ENCODE measurements at places on chromosomes 12 and 14.
A peak's percentile ranks its signal among the peaks of the same experiment; 100 is the strongest.

GRCh38 chr14:105061428-105062047 lies 3.7 kb downstream of the GPR132 start:
- H3K27me3 ChIP-seq, result no peaks in the 10 kb centered on the region
- H3K27ac ChIP-seq, result peak overlapping the region; percentile 99
- peak overlapping the region; percentile 96 for H3K4me3 ChIP-seq
- peak; percentile 39 for DNase-seq

DNA sequence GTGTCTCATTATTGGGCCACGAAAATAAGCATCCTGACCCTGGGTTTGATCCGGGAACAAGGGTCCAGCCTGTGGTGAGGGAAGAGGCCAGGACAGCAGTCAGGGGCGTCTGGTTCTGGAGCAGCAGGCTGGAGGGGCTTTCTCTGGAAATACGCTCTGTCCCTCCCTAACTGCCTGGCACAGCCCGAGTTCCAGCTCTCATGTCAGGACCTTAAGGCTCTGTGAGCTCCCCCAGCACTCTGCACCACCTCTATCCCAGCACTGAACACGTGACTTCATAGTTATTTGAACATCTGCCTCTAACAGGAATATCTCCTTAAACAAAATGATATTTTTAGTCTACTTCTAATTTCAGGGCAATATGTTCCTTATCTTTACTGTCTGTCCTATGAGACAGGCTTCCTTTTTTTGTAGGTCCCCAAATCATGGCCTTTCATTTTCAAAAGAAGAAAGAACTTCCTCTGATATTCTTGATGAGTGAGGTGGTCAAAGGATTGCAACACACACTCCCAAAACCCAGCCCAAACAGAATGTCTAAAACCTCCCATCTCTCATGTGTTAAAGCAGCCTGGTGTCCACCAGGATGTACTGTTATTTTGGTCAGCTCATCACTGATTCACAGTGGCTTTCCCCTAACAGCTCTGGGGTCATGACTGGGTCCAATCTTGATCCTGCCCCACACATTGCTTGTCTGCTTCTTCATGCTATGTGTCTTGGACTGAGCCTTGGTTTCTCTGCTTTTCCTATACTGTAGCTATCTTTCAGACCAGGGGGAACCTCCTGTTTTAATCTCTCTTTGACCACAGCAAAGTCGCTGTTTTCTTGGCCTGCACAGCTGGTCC lies 9.7 kb downstream of the AQP6 start:
- H3K4me3 ChIP-seq, result no peak overlapping the region
- no peak for DNase-seq
- H3K4me1 ChIP-seq, result peaks cover 4% of the 10 kb centered on the region
- no peaks in the 10 kb centered on the region for H3K36me3 ChIP-seq
- no peak overlapping the region for H3K27ac ChIP-seq

DNA sequence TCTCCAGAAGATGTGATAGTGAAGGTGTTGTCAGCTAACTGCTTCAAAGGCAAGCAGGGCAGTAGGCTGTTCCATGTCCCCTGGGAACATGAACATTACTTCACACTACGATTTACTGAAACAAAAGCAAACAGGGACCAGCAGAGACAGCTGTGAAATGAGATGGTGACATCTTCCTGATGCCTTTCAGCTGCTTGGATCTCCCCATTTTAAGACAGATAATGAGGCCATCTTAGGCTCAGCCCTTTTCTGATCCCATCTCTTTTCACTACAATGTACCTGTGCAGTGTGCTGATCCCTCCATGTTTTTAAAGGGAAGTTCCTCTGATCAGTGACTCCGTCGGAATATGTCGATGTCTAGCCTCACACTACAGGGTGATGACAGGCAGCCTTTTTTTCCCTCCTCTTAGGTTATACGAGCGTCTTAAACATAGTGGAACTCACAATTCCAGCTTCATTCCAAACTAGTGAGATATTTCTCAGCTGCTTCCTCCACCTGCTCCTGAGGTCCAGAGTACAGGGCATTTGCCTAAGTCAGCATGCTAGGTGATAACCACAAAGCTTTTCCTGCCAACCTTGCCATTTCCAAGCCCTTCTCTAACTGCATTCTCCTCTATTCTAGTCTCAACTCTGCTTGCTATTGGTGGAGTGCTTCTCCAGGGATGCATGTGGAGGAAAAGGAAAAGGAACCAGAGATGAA lies 87.6 kb upstream of the EGLN3 start:
- H3K4me3 ChIP-seq, result no peak overlapping the region
- H3K27ac ChIP-seq, result no peak overlapping the region
- H3K27me3 ChIP-seq, result no peaks in the 10 kb centered on the region

DNA sequence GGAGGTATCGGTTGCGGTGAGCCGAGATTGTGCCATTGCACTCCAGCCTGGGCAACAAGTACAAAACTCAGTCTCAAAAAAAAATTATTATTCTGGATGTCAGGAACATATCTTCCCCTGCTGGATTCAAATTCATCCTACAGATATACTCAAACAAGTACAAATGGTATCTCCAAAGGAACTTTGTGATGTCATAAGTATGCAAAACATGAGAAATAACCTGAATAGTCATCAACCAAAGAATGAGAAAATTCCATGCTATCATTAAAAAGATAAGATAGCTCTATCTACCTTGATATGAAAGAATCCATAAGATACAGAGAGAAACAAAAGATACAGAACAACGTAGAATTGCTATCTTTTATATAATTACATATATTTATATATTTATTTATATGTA lies 67.7 kb downstream of the EEA1 start:
- H3K4me1 ChIP-seq, result peaks cover 8% of the 10 kb centered on the region
- H3K27ac ChIP-seq, result no peak overlapping the region
- H3K36me3 ChIP-seq, result peaks cover 8% of the 10 kb centered on the region
- no peak overlapping the region for H3K4me3 ChIP-seq

DNA sequence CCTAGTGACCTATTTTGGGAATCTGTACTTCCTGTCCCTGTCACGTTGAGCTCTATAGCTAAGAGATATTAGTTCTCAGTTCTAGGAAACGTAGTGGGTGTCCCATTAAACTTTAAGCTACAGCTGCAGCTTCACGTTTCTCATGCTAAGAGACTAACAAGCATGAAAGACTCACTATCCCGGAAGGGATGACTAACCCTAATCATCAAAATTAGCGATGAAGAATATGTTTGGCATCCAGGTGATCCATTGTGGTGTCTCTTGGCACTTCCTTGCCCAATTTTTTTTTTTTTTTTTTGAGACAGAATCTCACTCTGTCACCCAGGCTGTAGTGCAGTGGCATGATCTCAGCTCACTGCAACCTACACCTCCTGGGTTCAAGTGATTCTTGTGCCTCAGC lies 11.0 kb upstream of the LALBA start:
- H3K27ac ChIP-seq, result no peak overlapping the region
- H3K4me3 ChIP-seq, result no peak overlapping the region
- DNase-seq, result no peak
- H3K36me3 ChIP-seq, result peaks cover 1% of the 10 kb centered on the region
- H3K4me1 ChIP-seq, result peaks cover 5% of the 10 kb centered on the region
